ENCODE measurements at places on chromosomes 12 and 14.

- no peak for DNase-seq
Observed at GRCh38 chr14:26199590-26200370, 398.1 kb downstream of the NOVA1 start.

GRCh38 chr14:64000749-64001148 lies 147.9 kb downstream of the SYNE2 start:
- DNase-seq, result no peak

- no peak for DNase-seq
Observed at GRCh38 chr12:106999446-106999845, 12.5 kb upstream of the MTERF2 start.

DNA sequence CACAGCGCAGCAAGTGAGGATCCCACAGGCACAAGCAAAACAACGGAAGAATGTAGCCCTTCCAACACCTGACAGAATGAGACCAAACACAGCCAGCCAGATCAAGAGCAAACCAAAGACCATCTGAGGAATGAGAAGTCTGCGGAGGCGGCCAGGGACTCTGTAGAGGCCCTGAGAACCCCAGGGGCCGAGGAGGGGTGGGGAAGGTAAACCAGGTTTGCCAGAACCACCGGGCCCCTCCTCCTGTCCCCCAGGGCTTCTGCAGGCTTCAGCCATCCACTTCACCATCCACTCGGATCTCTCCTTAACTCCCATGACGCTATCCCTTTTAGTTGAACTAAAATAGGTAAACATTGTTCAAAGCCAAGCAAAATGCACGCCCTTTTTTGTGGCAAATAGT lies 37.4 kb downstream of the ZCRB1 start:
- DNase-seq, result no peak

DNA sequence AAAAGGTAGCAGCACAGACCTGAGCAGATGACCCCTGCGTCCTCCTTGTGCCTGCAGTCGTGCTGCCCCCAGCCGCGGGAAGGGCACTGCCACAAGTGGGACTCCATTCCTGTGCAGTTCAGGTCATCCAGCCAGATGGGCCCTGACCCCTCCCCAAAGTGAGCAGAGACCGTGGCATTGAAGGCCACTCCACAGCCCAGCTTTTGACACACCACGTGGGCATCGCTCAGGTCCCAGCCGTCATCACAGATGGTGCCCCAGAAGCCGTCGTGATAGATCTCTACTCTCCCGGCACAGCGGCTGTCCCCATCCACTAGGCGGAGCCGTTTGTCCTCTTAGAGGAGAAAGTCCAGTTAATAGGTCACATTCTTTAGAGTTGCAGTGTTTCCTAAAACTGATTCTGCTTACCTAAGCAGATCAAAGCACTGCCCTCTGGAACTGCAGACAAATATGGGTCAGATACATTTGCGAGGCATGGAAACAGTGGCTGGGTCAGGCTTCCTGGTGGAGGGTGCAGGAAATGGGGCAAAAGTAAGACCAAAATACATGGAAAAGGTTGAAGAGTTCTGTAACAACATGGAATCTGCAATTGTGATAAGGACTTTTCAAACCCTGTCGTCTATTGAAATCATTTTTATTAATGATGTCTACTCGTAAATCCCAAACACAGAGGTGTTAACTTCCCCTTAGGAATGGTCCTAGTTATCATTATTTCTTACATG lies 69.4 kb downstream of the CD163L1 start:
- DNase-seq, result peak; percentile 62

DNA sequence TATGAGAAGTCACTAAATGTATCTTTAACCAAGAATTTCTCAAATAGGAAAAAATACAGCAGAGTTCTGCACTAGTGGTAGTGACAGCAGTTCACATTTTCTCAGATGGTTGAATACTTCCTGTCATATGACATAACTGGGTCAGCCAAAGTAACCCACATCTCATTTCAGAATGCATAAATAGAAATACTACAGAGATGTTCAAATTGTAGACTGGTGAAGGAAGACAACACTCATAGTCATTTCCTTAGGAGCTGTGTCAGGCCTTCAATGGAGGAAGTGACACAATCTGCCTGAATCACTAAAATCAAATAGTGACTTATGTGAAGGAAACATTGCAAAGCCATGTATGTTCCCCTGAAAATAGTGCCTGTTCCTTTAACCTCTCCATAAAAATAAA lies 32.4 kb downstream of the FERMT2 start:
- DNase-seq, result no peak

GRCh38 chr12:66947119-66947518 lies 268.2 kb upstream of the GRIP1 start:
- no peak for DNase-seq

DNA sequence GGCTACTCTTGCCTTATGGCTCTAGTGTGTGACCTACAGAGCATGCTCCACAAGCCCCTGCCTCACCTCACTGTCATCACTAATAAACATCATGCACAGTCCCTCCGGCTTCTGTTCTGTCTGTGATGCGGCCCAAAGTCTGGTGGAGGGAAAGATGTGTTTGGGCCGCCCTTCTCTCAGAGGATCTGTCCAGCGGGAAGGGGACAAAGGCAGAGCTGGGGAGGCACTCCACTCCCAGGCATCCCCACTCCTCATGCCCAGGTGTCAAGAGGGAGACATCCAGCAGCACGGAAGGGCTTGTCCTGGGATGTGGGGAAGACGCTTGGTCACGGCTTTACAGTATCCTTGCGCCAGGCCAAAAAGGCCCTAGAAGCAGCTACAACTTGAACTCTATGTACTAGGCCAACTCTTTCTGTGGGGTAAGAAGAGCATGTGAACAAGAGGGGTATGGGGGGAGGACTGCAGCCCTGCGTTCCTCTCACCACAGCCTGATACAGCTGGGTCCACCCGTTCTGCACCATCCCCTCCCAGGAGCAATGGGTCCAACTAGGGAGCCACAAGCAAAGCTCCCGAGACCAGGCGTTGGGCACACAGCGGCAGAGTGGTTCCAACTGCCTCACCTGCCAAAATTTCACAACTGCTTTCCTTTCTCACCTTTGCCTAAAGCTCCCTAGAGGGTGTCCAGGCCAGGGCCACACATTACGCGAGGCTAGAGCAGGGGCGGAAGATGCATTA lies 10.7 kb downstream of the CACNB3 start:
- no peak for DNase-seq

GRCh38 chr14:55129428-55130195 lies 560 bp downstream of the LGALS3 start:
- no peak for DNase-seq

DNA sequence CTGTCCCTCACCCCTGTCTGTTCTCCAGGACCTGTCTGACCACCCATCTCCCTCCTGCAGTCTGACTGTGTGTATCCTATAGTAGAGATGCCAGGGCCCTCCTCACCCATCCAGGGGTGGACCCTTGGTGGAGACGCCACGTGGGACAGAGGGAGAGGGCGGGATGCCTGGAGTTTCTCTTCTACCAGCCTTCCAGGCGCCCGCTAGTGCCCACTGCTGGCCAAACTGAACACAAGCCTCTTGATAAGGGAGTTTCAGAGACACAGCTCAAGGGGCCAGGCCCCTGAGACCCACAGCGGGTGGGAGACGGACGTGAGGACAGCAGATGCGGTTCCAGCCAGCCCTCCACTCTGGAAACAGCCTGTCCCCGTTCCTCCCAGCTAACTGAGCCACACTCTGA lies 147.3 kb downstream of the RBM19 start:
- DNase-seq, result no peak

DNA sequence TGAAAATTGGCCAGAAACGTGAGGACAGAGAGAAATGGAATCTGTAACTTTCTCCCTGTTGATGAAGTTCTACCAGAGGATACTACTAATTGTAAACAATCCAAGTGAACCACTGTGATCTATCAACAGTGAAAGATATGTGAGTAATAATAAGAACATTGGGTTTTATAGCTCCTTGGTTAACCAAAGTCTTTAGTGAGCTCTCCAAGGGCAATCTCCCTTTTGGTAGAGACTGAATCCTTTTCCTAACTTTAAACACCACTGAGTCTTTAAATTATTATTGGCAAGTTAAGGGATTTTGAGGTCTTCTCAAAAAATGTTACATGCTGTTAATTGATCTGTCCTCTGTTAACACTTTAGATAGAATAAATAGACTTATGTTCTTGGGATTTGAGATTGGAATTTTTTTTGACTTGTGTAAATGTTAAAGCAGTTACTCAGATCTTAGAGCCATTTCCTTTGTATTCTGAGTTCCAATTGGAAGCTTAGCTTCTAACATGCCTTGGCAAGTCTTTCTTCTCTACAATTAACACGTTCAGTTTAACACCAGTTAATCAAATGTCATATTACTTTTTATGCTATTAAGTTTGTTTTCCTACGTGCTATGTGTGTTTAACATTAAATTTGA lies 338.2 kb upstream of the DDHD1 start:
- DNase-seq, result no peak

DNA sequence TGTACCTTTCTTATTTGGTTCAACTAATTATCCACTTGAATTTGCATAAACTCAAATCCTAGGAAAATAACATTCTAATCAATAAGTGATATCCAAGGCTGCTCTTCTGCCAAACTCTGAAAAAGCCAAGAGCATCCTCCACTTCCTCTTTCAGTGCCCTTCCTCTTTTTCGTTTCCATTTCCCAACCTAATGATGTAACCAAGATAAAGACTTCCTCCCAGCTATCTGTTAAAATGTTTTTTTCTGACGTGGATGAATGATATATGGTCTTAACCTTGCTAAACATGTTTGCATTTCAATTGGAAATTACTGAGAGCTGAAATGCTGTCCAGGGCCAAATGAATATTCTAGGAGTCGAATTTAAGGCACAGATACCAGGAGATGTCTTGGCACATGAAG lies 459.5 kb upstream of the PDE3A start:
- no peak for DNase-seq

GRCh38 chr12:120858306-120859088 lies 45.7 kb downstream of the SPPL3 start:
- DNase-seq, result no peak

- no peak for DNase-seq
Observed at GRCh38 chr12:100857971-100858370, 63.4 kb downstream of the ANO4 start.

DNA sequence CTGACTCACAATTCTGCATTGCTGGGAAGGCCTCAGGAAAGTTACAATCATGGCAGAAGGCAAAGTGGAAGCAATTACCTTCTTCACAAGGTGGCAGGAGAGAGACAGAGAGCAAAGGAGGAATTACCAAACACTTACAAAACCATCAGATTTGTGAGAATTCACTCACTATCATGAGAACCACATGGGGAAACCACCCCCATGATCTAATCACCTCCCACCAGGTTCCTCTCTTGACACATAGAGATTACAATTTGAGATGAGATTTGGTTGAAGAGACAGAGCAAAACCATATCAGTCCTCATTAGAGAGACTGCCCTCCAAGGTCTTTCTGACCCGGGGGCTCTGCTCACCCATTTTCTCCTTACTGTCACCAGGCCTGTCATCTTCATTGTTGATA lies 1582.3 kb upstream of the TMEM132C start:
- DNase-seq, result no peak

GRCh38 chr12:93300611-93301021 lies 77.1 kb upstream of the NUDT4 start:
- DNase-seq, result no peak

DNA sequence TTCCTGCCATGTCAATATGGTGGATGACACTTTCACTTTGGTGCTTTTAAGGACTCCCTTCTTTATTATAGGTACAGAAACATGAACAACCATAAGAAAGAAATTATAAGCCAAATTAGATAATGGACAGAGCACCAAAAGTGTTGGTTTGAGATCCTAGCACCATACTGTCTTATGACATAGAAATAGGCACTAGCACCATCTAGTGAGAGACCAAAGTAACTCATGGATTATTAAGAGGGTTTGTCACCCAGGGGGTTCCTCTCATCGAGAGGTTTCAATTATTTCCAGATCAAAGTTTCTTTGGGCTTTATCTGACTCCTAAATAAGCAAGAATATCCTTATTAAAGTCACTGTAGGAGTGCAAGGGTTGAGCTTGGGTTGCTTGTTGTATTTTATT lies 153.0 kb upstream of the DIO2 start:
- DNase-seq, result no peak

- DNase-seq, result no peak
Observed at GRCh38 chr12:124379938-124380754, 85.3 kb downstream of the RFLNA start.

- no peak for DNase-seq
Observed at GRCh38 chr14:93975791-93976476, 436 bp downstream of the ASB2 start.

DNA sequence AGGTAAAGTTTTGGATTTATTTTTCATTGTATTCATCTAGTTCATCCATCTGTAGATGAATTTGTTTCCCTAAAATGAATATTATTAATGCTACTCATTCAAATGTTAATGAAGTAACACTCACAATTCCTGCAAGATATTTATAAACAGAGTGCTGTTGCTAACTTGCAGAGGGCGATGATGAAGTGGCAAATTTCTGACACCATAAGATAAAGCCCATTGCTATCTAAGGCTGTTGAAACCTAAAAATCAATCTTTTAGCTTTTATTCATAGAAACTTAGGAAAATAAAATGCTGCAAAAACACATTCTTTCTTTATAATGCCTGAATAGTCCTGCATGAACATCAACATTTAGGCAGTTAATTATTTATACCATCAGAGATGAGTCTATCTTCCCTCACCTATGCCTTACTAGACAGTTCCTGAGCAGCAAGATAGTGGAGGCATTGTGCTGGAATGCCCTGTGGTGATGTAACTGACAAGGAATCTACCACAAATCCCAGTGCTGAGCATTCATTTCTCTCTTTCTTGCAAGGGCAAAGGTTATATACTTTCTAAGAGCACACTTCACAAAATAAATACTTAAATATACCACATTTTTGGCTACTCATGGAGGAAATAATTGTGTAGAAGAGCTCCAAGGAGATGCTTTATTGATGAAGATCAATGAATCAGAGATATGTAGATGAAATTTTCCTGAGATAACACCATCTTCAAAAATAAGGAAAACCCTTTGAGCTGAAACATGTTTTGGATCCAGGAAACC lies 57.6 kb downstream of the LMNTD1 start:
- no peak for DNase-seq

GRCh38 chr12:29316752-29317151 lies 64.2 kb downstream of the ERGIC2 start:
- no peak for DNase-seq

GRCh38 chr14:79369359-79370332 lies 841.7 kb downstream of the DIO2 start:
- no peak for DNase-seq

DNA sequence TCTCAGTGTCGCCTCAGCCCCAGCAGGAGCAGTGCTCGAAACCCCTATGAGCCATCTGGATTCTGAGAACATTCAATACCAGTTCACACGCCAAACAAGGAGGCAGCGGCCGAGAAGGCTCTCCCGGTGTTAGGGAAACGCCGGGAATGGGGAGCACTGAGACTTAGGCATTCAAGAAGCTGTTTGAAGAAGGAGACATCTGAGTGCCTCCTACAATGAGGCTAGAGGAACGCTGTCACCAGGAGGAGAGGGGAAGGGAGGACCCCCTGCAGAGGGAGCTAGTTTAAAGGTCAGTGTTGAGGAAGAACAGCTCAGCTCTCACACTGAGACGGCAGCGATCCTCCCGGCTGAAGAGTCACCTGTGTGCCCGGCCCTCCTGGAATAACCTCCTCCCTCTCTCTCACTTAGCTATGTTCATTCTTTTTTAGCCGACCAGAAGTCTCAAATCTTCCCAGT lies 69.9 kb downstream of the SERPINA3 start:
- DNase-seq, result no peak

GRCh38 chr14:50835280-50835679 lies 4.3 kb upstream of the NIN start:
- DNase-seq, result no peak

- DNase-seq, result no peak
Observed at GRCh38 chr14:90511795-90512328, 115.0 kb downstream of the CALM1 start.

- DNase-seq, result no peak
Observed at GRCh38 chr12:106739815-106740530, 34.5 kb upstream of the RIC8B start.

- no peak for DNase-seq
Observed at GRCh38 chr12:22653791-22654190, 28.8 kb downstream of the ETNK1 start.
